Lower leg skin (tissue), 4 donors: ENCODE measurements at places on chromosomes 1 and 21. TPM values are rescaled to one million over a fixed set of nuclear protein-coding genes. Genes with fewer than 3 reads are reported as not detected.

GRCh38 chr1:151146072-151146411 lies 389 bp downstream of the SEMA6C start:
- DNase-seq = no peak

The KRTAP24-1 gene
- total RNA-seq = not detected

The HTR6 gene
- 0.16 TPM for total RNA-seq

DNA sequence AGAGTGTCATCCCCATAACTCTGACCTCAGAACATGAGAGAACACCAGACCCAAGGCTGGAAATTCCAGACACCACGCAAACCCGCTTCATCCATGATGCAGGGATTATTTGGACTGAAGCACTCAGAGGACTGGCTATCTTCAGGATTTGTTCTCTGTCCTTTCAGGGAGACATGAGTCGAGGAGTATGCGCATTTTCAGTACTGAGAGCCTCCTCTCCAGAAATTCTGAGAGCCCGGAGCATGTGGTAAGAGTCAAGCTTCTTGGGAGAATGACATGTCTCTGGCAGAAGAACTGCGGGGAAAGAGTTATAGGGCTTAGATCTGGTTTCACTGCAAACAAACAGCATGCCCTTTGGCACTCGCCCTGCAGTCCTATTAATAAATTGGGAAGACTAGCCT lies 6.9 kb downstream of the LAX1 start:
- DNase-seq = no peak

GRCh38 chr21:31846690-31847089 lies 26.1 kb upstream of the HUNK start:
- no peak for DNase-seq

The PBX1 gene
- 10.0 TPM for total RNA-seq

GRCh38 chr1:228180959-228181644 lies 15.5 kb downstream of the IBA57 start:
- no peak for DNase-seq

- DNase-seq = no peak
Measured at GRCh38 chr1:1149416-1149815, 24.3 kb upstream of the TTLL10 start.

DNA sequence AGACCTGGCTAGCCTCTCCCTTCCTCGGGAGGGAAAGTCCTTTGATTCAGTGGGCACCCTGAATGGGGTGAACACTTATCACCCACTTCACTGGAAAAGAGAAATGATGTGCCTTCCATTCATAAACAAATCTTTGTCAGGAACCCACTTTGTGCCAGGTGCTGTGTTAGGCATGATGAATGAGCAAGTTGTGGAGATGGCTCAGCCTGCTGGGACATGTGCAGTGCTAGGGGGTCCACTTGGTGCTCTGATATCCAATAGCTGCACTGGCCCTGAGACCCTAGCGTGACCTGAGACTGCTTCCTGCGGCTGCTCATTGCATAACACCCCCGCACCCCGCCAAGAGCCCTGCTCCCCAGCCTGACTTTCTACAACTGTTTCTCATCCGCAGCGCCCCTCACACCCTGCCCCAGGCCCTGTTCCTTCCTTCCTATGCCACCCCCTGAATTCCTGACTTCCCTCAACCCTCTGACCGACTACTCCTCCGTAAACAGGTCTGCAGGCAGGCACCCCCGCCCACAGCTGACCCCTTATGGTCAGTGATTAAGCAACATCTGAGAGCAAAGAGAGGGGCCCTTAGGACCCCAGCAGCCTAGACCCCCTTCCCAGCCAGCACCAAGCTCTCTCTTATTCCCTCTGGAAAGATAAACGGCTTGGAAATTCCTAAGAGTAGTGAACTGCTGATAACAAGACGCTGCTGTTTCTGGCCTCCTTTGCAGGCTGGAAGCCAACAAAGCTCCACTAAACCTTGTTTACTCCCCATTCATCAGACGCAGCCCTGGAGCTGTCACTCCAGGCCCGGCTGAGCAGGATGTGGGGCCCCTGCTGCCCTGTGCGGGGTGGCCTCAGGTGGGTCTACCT lies 12.9 kb downstream of the CSRP1 start:
- no peak for DNase-seq

The STMN1 gene
- 26.5 TPM for total RNA-seq

- no peak for DNase-seq
Measured at GRCh38 chr1:169610108-169610507, 19.8 kb downstream of the SELP start.

- DNase-seq = no peak
Measured at GRCh38 chr21:34509151-34509550, 2.9 kb downstream of the KCNE1 start.

GRCh38 chr1:203569490-203570318 lies 56.9 kb upstream of the ATP2B4 start:
- DNase-seq = no peak

- no peak for DNase-seq
Measured at GRCh38 chr1:192602757-192603156, 27.2 kb downstream of the RGS1 start.

DNA sequence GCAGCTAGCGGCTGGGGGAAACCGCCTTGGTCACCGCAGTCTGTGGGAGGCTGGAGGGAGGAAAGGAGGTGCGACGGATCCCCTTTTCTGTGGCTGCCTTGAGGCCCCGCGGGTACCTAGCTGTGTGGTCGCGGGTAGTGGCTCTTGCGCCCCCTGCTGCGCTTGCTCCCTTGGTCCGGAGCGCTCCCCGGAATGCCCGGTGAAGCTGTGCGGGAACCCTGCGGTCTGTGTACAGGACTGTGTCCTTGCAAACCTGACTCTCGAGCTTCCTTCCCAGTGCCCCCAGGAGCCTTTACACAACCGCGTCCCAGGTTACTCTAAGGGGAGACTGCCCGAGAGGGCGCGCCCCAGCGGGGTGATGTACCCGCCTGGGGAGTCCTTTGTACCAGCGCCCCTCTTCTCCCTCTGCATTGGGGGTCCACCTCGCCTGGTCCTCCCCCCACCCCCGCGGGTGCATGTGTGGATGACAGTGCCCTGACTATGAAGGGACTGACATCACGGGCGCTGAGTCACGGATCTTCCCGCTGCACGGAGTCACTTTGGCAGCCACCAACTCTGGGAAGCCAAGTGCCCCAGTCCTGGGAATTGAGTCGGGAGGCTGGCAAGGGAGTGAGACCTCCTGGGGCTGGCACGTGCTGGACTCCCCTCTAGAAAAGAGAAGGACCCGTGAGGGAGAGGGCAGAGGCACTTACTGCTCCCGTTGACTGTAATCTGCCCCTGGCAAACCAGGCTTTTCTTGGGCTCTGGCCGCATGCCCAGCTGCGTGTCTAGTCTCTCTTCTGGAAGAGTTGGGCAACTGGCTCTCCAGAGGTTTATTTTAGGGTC lies 816 bp downstream of the IL6R start:
- DNase-seq = peak; percentile 97

The SPRR3 gene
- not detected for total RNA-seq

DNA sequence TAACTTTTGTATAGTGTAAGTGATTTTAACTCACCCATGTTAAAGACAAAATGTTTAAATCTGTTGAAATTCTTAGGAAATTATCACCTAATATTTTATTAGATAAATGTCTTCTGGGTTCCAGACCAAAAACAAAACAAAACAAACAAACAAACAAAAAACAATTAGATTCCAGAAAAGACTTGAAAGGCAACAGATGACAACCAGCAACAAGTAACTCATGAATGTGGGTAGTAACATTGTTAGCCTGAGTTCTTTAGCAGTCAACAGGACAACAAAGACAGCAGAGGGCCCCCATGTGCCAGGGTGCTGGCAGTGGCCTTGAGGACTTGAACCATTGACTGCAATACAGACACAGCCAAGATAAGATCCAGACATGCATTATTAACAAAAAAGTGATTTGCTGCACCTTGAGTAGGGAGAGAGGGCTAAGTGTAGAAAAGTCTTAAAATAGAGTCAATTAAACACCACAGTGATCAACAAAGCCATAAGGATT lies 2.4 kb upstream of the CD247 start:
- DNase-seq = no peak

DNA sequence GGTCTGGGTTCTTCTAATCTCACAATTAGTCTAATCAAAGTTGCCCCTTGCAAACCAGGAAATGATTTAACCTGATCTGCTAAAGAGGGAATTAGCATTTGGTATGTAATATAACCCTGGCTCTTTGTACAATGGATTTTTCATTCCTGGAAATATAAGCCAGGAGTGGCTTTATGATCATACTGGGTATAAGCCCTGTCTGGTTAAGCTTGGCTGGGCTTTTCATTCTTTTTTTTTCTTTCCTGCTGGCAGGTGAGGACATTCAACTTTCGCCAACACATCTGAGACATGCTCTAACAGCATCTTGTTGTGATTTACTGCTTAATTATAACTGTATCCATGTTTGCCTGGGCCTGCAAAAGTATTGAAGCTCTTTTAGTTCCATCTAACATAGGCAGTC lies 20.4 kb upstream of the SDE2 start:
- DNase-seq = no peak

GRCh38 chr1:18597160-18598042 lies 33.2 kb upstream of the PAX7 start:
- DNase-seq = no peak

DNA sequence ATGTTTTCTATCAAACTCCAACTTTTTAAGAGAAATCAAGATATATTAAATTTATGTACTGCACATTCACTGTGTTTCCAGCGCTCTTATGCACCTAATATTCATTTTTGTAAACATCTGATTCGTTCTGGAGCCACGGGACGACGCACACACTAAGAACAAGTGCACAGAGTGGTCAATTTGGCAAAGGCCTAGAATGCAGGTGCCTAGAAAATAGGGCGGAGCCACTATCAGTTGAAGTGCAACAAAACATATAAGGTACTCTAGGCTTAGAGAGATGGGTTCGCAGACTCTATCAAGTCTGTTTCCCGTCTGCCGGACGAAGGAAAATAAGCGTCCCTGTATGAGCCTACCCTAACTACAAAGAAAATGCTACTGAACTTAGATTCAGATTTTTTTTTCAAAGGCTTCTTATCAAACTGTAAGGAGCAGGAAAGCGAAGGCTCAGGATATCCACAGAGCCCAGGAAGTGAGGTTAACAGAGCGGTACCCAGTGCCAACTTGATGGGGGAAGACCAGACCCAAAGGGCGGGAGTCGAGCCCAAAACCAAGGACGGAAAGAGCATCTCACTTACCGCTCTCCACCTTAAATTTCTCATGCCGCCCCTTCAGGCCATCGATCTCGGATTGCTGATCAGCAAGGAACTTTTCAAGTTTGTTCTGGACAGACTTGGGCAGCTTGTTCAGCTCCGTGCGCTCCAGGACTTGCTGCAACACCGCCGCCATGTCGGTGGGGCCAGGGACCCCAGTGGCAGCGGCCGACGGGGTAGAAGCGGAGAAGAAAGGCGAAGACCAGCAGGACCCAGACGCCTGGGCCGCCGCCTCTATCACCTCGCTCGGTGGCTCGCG lies 526 bp downstream of the TPR start:
- peak; percentile 52 for DNase-seq

DNA sequence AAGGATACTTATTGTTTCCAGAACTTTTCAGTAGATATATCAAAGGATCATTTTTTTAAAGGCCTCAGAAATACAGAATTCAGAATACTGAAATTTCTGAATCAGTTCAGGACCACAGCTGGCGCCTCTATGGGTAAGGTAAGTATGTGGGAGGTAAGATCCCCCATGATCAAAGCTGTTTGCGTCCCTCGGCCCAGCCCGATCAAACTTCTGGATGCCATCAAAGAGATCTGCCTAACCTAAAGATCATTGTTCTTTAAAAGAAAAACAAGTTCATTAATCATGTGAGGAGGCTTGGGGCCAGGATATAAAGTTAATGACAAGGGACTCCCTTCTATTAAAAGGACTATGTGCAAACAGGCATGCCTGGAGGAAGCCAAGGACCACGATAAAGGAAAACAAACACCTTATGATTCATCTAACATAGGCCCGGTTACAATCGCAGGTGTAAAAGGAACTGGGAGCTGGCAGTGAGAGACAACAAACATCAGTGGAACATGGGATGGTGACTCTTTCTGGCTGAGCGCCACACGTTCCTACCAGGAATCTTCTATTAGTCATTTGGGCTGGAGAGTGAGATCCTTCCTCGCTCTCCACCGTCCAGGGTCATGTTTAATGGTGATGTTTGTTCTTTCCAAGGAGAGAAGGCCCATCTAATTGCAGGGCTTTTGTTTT lies 2.8 kb upstream of the BACE2 start:
- DNase-seq = peak; percentile 94

GRCh38 chr21:21232320-21232719 lies 234.1 kb downstream of the NCAM2 start:
- DNase-seq = no peak

DNA sequence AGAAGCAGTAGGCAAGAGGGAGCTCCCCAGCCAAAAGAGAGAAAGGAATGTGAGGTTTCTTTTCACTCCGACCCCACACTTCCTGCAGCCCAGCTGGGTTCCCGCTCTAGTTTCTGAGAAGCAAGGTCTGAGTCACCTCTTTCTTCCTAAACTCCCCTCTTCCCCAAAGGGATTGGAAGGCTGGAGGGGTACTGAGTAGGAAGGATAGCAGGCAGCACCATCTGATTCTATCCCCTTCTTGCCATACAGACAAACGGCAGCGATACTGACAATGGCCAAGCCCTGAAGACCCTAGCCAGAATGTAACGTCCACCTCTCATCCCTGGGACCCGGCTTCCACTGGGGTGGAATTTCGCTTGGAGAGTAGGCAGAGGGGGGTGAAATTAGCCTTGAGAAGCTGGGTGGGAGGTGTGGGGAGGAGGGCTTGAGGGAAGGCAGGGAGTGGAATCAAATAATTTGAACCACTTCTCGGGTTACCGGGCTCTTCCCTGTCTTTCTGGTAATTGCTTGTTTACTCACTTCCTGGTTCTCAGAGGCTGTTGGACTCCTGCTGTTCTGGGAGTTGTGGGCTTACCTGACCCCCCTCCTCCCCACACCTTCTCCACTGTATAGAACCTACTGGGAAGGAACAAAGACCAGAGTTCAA lies 13.2 kb downstream of the IER5 start:
- no peak for DNase-seq
